ENCODE measurements at places on chromosomes 3 and 15.
A peak's percentile ranks its signal among the peaks of the same experiment; 100 is the strongest.

DNA sequence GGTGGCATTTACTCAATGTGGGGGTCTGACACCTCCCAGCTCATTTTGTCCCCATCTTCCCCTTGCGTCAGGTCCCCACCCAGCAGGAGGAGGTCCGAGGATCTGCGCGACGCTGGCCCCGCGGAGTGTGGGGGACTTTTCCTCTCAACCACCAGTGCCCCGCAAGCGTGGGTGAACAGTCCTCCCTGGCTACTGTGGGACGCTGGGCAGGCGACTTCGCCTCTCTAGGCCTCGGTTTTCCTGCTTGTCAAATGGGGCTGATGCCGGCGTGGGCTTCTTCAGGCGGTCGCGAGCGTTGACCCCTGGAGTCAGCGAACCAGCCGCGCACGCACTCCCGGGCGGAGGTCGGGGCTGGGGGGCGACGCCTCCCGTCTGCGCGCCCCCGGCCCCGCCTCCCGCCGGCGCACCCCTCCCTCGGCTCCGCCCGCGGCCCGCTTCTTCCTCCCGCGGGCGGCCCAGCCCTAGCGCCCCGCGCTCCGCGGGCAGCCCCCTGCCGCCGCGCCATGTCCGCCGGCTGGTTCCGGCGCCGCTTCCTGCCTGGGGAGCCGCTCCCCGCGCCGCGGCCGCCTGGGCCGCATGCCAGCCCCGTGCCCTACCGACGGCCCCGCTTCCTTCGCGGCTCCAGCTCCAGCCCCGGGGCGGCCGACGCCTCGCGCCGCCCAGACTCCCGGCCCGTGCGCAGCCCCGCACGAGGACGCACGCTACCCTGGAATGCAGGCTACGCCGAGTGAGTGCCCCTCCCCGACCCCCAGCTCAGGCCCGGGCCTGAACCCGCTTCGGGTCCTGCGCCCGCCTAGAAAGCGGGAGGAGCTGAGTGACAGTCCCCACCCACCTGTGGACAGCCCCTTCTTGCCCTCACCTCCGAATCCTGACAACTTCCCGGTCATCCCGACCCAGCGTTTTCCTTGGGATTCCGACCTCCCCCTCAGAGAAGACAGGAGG is at the start of gene PPM1M:
PPM1M (plus strand) TSS at position 438 of the 942 bp plus-strand sequence; CDS start at position 504, 66 bp downstream.
- no peak for DNase-seq

GRCh38 chr3:71707595-71707994 is 17.6 kb downstream of the EIF4E3 start:
- DNase-seq: no peak

- DNase-seq: no peak
These were observed 394 bp downstream of the OSBPL10 start for GRCh38 chr3:31980530-31981205.

DNA sequence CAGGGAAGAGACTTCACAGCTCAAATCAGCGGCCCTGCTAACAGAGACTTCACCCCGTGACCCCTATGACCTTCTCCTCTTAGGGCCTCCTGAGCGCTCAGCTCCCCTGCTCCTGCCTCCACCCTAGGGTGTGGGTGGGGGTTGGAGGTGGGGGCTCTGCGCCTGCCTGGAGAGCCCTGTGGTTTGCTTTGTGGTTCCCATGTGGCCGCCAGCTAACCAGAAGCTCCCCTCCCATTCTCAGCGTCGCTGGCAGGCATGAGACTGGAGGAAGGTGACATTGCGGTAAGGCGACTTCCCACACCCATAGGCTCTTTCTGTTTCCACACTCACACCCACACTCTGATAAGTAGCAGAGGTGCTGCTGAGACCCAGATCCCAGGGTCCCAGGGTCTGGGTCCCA is 27.6 kb downstream of the XYLB start:
- no peak for DNase-seq

- DNase-seq: no peak
These were observed 103.4 kb downstream of the SEC22A start for GRCh38 chr3:123305192-123305591.

GRCh38 chr3:18529631-18530030 is 104.5 kb upstream of the SATB1 start:
- no peak for DNase-seq

GRCh38 chr3:191412759-191413158 is 48.2 kb upstream of the PYDC2 start:
- peak; percentile 92 for DNase-seq

GRCh38 chr3:133038089-133038730 is at the start of gene TMEM108:
TMEM108 (plus strand) TSS chr3:133038391.
- peak; percentile 27 for DNase-seq

- no peak for DNase-seq
These were observed 114.5 kb upstream of the GOLGA8J start for GRCh38 chr15:29968099-29968894.

- DNase-seq: no peak
These were observed 191.2 kb downstream of the PLCL2 start for GRCh38 chr3:17075907-17076306.

DNA sequence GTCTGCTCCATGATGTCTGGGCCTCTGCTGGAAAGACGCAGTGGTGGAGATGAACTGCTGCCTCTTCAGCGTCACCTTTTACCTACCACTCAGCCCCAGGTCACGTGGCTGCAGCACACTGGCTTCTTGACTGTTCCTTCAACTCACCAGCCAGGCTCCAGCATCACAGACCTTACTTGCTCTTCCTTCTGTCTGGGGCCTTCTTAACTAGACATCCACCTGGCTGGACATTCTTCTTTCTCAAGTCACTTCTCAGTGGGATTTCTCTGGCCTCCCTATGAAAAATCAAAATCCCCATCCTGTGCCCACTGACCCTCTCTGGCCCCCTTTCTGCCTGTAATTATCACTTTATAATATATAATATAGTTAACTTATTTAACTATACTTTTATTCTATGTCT is 29.7 kb upstream of the NSMCE3 start:
- no peak for DNase-seq

DNA sequence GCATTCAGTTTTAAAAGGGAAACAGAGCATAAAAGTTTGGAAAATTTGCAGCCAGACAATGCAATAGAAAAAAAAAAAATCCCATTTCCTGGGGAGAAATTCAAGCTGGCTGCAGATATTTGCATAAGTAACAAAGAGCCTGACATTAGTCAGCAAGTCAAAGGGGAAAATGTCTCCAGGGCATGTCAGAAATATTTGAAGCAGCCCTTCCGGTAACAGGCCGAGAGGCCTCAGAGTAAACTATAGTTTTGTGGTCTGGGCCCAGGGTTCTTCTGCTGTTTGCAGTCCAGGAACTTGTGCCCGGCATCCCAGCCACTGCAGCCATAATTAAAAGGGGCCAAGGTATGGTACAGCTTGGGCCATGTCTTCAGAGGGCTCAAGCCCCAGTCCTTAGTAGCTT is 411.6 kb upstream of the BCHE start:
- no peak for DNase-seq

GRCh38 chr3:81753416-81754027 is 7.9 kb downstream of the GBE1 start:
- no peak for DNase-seq

- no peak for DNase-seq
These were observed 709.4 kb upstream of the NR2F2 start for GRCh38 chr15:95620934-95621579.

- peak; percentile 50 for DNase-seq
These were observed 236.1 kb downstream of the RORA start for GRCh38 chr15:60993008-60993407.

GRCh38 chr15:64634027-64634426 is 141.4 kb downstream of the RBPMS2 start:
- DNase-seq: no peak

- peak; percentile 85 for DNase-seq
These were observed 61.0 kb downstream of the TMEM44 start for GRCh38 chr3:194572143-194572789.

DNA sequence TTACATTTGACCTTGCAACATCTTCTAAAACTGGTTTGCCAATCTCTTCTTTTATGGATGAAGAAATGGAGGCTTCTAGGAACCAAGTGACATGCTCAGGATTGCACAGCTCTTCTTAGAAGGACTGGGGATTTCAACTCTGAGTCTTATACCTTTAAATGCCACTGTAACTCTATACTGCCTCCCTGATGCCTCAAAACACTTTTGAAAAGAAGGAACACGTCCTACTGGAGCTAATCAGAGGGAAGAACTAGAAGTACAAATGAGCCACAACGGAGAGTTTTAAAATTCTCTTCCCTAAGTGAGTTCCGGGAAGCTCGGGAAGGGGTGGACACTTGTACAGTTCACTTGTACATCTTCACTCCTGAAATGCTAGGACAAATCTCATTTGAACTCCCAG is 949 bp upstream of the MITF start:
- DNase-seq: no peak

GRCh38 chr3:45131201-45131600 is 15.0 kb downstream of the CDCP1 start:
- no peak for DNase-seq

- no peak for DNase-seq
These were observed 16.5 kb downstream of the DUSP7 start for GRCh38 chr3:52039846-52040245.

DNA sequence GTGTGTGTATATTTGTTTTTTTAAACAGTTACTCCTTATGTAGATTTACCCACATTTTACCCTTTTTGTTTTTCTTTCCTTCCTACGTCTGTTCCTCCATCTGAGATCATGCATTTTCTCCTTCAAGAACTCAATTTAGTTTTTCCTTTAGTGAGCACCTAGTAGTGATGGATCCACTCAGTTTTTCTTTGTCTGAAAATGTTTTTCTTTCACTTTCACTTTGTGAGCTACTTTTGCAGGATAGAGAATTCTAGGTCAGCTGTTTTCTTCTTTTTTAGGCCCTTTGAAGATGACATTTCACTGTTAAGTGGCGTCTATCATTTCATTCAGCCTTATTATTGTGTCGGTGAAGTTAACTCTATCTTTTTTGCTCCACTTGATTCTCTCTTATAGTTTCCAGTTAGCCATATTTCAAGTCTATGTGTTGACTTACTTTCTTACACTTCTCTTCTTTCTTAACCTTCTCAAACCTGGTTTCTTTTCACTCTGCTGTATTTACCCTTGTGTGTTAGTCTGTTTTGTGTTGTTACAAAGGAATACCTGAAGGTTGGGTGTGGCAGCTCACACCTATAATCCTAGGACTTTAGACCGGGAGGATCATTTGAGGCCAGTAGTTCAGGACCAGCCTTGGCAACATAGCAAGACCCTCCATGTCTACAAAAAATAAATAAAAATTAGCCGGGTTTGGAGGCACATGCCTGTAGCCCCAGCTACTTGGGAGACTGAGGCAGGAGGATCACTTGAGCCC is 55.8 kb downstream of the PRKCI start:
- DNase-seq: no peak

DNA sequence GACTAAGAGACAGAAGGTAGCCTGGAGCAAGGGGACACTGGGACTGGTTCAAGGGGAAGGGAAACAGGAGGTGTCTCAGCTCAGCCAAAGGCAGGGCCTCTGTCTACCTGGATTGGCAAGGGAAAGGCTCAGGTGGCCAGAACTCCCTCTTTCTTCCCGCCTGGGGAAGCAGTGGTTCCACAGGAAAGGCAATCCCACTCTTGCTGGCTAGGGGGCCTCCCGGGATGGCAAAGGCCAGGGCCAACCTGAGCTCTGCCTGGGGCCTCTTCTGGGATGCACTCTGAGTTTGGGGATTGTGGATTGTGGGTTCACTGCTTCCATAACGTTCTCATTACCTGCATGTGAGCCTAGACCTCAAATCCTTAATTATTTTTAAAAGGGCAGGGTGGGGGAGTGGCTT is 13.0 kb upstream of the PARP6 start:
- DNase-seq: no peak

GRCh38 chr15:78046796-78047341 is 30.6 kb downstream of the TBC1D2B start:
- no peak for DNase-seq

GRCh38 chr3:36840453-36840921 is 76.1 kb upstream of the DCLK3 start:
- DNase-seq: no peak

GRCh38 chr3:184358921-184359350 is 2.5 kb downstream of the CLCN2 start:
- DNase-seq: no peak

- DNase-seq: no peak
These were observed 48.7 kb downstream of the NUP210 start for GRCh38 chr3:13371100-13372075.

- no peak for DNase-seq
These were observed 18.7 kb downstream of the PAQR5 start for GRCh38 chr15:69317392-69317841.

DNA sequence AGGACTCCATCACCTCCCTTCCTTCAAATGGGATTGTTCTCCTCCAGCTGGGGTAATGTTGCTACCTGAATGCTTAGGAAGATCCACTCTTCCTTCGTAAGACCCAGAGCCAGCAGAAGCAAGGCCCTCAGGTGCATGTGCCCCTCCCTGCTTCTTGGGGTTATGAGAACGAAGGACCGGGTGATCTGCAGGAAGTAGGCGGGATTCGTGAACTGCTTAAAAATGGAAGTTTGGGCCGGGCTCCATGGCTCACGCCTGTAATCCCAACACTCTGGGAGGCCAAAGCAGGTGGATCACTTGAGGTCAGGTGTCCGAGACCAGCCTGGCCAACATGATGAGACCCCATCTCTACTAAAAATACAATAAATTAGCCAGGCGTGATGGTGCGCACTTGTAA is 8.0 kb downstream of the TLR9 start:
- DNase-seq: no peak

GRCh38 chr3:14363991-14364390 is 38.4 kb upstream of the SLC6A6 start:
- DNase-seq: no peak

DNA sequence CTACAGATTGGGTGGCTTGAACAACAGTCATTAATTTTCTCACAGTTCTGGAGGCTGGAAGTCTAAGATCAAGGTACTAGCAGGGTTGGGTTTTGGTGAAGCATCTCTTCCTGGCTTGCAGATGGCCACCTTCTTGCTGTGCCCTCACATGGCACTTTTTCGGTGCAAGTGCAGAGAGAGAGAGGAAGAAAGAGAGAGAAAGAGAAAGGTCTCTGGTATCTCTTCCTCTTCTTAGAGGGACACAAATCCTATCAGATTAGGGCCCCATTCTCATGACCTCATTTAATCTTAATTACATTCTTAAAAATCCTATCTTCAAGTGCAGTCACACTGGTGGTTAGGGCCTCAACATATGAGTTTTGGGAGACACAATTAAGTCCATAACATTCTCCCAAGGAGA is 167.1 kb downstream of the NFKBIZ start:
- DNase-seq: no peak

Measured in fibroblast of skin of left quadriceps (primary cell).